ENCODE measurements at places on chromosomes 16 and 17.

DNA sequence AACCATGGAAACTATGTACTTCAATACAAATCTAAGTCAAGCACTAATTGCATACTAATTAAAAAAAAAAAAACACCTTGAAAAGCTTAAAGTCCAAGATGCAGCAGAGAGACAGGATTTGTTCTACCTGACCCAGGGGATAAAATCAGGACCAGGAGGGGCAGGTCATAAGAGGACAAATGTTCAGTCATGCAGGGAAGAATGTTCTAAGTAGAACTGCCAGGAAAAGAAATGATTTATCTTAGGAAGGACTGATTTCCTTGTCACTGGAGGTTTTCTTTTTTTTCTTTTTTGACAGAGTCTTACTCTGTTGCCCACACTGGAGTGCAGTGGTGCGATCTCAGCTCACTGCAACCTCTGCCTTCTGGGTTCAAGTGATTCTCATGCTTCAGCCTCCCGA is 9.1 kb upstream of the GHDC start:
- no peak for DNase-seq

- DNase-seq = no peak
These were observed 2192.4 kb downstream of the TP53TG3F start for GRCh38 chr16:35651841-35652240.

- DNase-seq = no peak
These were observed 76.4 kb upstream of the TBX2 start for GRCh38 chr17:61323003-61323908.

DNA sequence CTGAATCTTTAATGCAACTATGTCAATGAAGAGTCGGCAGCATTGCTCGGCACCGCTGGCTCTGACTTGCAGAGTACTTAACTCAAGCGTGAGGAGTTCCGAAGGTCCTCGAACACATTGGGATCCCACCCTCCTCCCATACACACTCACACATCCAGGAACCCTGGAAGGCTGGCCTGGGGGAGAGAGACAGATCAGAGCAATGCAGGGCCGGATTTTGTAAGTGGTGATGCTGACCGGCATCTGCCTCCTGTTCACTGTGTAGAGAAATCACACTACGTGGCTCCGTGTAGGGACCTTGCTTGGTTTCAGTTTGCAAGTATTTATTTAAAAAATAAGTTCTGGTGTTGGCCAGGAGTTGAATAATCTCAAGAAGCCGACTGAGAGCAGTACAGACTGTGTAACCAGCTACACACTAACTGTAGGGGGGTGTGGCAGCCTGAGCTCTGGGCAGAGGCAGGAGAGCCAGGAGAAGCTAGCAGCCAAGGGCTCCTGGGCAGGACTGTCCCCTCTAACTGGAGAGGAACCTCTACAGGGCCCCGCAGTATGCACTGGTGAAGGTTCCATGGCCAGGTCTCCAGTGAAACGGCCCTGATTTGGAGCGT is 190.2 kb upstream of the TNRC6C start:
- DNase-seq = no peak

- no peak for DNase-seq
These were observed 50.8 kb upstream of the CDR2 start for GRCh38 chr16:22425036-22425801.

- no peak for DNase-seq
These were observed 21.1 kb upstream of the JPT2 start for GRCh38 chr16:1656808-1657617.

DNA sequence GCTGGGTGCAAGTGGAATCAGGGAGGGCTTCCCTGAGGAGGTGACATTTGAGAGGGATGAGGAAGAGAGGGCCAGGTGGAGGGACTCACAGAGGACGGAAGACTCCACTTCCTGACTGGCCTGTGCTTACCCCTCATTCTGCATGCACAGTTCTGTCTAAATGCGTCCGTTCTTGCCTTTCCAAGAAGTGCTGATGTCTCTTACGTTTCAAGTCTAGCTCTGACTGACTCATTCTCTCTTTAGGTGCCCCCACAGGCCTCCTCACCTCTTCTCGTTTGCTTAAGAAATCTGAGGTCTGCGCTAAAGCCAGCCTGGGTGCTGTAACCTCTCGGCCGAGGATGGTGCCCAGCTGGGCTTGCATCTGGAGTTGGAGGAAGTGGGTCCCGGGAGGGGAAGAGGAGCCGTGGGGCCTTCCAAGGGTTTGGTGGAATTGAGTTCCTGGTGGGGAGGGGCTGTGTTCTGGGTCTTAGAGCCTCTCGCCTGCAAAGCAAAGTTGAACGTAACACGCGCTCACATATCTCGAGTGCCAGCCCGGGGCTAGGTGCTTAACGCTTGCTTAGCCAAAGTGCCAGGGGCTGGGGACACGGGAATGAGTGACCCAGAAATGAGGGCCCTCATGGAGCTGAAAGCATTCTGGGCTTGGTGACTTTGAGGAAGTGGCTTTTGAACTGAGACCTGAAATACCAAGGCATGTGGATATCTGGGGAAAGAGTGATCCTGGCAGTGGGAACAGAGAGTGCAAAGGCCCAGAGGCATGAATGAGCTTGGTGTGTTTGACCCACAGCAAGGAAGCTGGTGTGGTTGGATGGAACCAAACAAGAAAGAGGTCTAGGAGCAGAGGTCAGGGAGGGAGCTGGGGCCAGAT is 4.8 kb downstream of the IL4R start:
- DNase-seq = no peak
